ENCODE measurements at places on chromosomes 1 and 21.

- DNase-seq, result no peak
Measured at GRCh38 chr1:40314721-40315238, 2.3 kb downstream of the COL9A2 start.

DNA sequence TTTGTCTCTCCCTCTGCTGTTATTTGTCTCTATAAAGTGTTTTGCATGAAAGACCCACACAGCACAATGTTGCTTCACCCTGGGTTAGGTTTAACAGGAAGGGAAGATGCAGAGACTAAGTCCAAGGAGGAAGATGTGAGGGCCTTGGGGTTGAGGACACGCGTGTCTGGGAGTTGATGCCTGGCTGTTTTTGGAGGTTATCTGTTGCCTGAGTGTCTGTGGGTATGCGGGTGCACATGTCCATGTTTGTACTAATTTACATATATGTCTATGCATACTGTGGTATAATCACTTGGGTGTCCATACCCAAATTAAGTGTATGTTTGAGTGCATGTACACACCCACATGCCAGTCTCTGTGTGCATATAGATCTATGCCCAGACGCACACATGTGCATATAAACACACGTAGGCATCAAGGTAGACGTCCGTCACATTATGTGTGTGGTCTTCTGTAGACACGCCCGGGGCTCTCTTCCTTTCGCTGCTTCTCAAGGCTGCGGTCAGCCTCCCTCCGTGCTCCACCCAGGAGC, 962 bp upstream of the MAN1C1 start:
- no peak for DNase-seq

DNA sequence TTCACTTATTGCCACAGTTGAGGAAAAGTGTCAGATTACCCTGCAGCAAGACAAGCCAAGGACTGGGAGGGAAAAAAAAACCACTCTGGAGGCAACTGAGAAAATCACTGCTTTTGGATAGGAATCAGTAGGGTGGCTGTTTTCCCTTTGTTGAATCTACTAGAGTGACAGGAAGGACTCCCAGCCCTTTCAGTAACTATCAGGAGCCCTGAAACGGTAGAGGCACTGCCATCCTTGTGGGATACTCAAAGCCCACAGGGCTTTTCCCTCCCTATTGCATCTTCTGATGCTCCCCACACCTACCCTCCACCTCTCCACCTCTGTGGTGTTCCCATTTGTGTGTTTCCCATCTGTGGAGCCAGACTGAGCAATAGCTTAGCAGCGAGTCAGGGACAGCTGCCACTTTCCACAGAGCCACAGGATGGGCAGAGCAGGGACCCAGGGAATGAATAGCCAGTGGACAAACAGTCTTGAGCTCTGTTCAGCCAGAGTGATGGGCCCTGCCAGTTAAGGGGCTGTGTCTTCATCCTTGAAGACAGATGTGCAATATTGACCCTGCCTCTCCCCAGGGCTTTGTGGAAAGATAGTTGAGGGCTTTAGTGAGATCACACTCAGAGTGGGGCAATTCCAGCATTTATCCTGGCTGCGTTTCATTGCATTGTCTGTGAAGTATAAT, 13.9 kb downstream of the UBIAD1 start:
- no peak for DNase-seq

GRCh38 chr1:154624746-154625643, 17.0 kb upstream of the ADAR start:
- no peak for DNase-seq

DNA sequence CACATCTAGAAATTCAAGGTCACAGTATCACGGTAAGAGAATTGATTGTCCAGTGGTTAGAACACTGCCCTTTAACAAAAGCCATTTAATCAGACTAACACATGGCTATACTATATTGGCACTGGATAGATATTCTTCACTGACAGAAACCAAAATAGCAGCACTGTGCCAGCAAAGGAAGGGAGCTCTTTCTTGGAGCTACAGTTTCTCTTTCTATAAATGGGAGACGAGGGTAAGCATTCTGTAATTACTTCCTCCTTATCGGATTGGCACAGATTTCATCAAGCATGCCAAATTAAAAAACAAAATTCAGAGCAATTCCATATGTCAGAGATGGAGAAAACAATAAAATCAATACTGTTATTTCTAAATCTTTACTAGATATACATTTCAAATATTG, 115.7 kb upstream of the CACYBP start:
- DNase-seq, result no peak

- DNase-seq, result no peak
Measured at GRCh38 chr1:236016782-236017400, 48.0 kb downstream of the NID1 start.

DNA sequence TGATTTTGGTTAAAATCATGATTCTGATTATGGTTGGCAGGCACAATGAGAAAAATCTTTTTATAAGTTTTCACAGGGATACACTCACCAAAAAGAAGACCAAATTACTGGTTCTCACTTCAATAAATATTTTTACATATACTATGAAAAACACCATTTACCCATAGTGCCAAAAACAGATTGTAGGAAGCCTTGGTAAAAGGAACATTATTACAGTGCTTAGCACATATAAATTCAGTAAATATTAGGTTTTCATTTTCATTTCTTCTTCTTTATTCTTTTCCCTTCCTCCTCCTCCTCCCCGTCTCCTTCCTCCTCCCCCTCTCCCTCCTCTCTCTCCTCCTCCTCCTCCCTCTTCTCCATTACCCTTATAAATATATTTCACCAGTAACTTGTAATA, 15.8 kb upstream of the SPAG17 start:
- DNase-seq, result no peak

DNA sequence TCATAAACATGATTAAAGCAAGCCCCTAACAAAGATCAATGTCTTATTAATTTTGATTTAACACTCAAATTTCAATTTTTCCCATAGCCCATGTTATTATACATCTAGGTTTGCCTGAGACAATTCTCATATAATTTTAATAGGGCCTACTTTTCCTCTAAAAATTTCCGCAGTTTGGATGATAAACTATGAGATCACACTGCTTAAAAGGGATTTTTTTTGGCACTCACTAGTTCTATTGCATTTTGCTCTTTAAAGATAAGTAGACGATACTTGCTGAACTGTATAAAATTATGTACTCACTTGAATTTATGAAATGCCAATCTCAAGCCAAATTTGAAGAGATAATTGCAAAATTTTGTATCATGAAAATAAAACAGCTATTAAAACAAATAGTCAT, 480.4 kb upstream of the ZRANB2 start:
- DNase-seq, result no peak

DNA sequence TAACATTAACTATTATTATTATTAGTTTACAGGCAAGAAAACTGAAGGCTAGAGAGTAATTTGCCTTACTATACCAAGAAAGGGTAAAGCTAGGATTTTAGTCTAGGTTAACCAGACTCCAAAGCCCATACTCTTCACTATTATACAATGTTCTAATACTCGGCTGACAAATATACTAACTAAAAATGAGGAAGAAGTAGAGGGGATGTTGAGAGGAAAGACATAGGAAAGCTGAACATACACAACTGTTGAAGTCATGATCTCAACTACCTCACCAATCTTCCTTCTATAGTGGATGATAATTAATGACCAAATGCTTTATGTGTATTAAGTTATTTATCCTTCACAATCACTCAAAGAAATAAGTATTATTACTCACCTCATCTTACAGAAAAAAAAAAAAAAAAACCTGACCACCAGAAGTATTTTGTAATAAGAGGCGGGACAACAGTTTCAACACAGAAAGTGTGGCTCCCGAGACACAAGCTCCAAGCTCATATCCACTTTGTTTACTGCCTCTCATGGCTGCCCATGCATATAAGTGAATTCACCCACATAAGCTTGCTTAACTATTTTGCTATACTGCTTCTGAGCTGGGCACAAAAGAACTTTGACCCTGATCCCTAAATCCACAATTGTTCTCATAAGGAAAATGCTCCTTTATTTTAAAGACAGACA, 78.0 kb downstream of the USP1 start:
- no peak for DNase-seq

- no peak for DNase-seq
Measured at GRCh38 chr1:211551638-211552460, 27.1 kb downstream of the SLC30A1 start.

DNA sequence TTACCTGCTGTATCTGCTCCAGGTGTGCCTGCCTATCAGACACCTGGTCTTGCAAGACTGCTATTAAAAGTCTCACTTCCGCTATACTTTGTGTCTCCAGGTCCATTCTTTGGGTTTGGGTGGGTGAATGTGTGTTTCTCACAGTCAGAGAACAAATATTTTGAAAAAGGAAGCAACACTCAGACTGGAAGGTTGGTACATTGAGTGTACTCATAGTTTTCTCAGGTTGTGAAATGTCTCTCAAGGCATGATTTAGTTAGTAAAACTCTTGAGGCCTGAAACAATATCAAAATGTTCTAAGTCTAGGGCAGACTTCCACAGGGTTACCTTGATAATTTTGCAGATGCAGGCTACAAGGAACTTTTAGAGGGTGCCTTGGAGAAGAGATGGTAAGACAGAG, 429.9 kb upstream of the ZRANB2 start:
- no peak for DNase-seq

DNA sequence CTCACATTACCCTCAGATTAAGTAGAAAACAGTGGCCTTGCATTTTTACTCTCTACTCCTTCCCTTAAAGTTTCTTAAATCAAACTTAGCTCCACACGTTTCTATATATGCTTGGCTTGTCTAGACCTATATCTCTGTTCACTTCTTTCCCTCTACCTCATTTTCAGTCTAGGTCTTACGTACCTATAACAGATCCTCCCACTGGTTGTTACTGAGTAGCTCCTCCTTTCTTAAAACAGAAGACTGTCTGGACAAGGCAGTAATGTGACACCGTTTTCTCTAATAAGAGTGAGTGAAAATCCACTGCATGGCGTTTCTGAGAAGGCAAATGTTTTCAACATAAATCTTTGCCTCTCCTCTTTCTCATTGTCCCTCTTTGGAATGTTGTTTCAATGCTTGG, 211.7 kb upstream of the POGK start:
- DNase-seq, result no peak

- DNase-seq, result no peak
Measured at GRCh38 chr1:232776526-232777106, 28.6 kb upstream of the MAP10 start.

GRCh38 chr1:26581287-26581651, 51.7 kb downstream of the RPS6KA1 start:
- DNase-seq, result no peak

DNA sequence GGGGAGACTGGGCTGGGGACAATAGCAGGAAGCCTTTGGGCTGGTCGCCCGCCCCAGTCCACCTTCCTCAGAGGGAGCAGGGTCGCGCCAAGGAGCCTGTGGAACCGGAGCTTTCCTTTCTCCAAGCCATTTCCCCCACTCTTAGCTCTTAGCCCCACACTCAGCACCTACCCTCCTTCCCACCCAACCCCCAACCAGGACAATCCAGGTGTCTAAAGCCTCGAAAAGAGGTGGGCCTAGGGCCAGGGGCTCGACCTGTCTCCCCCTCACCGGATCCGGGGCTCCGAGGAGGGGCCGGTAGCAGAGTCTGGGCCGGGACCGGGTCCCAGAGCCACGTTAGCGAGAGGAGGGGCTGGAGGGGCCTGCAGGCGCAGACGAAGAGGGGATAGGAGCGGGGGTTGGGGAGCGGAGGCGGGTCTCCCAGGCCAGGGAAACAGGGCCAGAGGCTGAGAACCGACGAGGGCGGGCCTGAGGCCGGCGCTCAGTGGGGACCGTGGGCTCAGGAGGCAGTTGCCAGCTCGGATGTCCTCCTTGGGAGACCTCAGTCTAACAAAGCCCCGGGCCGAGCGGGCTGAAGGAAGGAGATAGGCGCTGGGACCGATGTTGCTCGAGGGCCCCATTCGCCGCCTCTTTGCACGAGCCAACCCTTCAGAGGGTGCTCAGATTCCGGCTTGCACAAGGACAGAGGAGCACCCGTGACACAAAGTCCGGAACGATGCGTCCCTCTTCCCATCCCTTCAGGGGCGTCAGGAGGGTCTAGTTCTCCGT, 943 bp downstream of the SEMA6C start:
- no peak for DNase-seq

DNA sequence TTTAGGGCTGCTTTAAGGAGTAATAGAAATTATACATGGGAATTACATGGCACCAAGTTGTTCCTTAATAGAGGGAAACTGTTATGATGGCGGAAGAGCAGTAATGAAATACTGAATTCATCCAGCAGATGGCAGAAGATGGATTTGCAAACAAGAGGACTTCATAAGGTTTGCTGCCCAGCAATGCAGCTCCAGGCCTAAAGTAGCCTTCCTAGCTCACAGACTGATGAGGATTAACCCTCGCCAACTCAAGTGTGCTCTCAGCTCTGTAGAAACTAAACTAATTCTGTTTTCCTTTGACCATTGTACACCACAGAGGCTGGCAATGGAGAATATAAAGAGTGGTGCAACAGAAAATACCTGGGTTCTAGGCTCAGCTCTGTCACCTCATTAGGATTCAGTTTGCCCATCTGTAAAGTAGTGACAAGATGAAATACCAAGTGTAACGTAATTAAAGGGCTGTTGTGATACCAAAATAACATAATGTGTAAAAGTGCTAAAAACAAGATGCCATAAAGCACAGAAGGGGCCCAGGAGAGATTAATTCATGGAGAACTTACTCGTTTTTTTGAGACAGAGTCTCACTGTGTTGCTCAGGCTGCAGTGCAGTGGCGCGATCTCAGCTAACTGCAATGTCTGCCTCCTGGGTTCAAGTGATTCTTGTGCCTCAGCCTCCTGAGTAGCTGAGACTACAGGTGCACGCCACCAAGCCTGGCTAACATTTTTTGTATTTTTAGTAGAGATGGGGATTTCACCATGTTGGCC, 102.4 kb upstream of the SERBP1 start:
- DNase-seq, result no peak

DNA sequence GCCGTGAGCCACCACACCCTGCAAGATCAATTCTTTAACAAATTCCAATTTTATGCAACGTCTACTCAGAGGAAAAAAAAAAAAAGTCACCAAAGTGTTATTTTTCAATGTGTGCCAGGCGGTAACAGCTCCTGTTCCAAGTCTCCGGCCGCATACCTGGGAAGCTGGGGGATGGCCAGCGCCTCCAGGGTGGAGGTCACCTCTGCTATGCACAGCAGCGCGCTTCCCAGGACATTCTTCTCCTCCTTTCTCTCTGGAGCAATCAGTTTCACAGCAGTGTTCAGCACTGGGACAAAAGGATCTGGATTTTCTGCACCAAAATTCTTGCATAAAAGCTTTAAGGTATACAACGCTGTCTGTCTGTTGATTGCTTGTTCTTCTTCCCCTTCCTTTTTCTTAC, 34.3 kb downstream of the LGALS8 start:
- DNase-seq, result no peak

- no peak for DNase-seq
Measured at GRCh38 chr1:61711969-61712368, 13.0 kb downstream of the TM2D1 start.

DNA sequence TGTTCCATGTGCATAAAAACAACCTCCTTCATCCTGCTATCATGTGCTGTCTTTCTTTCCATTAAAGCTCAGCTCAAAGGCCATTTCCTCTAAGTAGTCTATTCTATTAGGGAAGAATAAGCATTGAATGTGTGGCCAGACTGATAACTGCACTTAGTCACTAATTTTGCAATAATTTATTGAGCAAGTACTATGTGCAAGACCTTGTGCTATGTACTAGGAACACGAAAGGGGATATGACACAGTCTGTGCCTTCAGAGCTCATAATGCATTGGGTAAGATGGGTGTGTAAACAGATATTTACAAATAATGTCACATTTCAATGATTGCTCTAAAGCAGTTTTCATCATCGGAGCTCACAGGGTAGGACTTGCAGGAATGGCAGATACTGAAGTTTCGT, 54.2 kb downstream of the NMNAT2 start:
- DNase-seq, result no peak

- no peak for DNase-seq
Measured at GRCh38 chr21:36059823-36060158, 535 bp downstream of the SETD4 start.

Measured in naive thymus-derived CD8-positive, alpha-beta T cell (primary cell).